ENCODE measurements at places on chromosomes 1 and 21.

GRCh38 chr1:177948336-177948972 lies 21.4 kb downstream of the SEC16B start:
- peak; percentile 52 for DNase-seq

DNA sequence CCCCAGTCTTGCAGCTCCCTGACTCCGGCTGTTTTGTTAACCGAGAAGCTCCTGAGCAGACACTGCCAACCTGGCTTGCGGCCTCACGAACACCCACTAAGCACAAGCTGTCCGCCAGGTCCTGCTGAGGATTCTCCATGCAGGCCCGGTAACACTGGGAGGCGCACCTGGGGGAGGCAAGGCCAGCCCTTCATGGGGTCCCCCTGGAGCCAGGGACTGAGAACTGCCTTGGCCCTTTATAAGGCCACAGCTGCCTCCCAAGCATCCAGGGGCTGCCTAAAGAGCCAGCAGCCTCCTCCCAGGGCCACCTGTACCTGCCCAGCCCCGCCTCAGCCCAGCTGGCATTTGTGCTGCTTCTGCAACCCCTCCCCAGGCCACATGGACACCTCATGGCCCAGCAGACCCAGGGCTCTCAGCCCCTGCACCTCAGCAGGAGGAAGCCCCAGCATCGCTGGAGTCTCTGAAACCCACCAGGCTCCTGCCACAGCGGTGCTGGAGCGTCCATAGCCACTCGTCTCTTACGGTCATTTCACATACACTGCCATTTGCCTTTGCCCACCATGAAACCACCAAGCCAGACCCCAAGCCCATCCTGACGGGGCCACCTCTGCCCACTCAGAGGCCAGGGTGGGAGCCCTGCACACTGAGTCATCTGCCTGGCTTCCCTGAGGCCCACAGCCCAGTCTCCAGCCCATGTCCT lies 82.5 kb downstream of the NPHP4 start:
- no peak for DNase-seq

GRCh38 chr1:89261926-89262515 lies 10.6 kb downstream of the GBP5 start:
- DNase-seq = no peak

- DNase-seq = no peak
These were observed 21.7 kb downstream of the UBE4B start for GRCh38 chr1:10054465-10054864.

GRCh38 chr1:99672530-99673213 lies 26.8 kb downstream of the PALMD start:
- no peak for DNase-seq

GRCh38 chr21:39454949-39455668 lies 3.3 kb downstream of the SH3BGR start:
- no peak for DNase-seq

GRCh38 chr1:63888984-63889383 lies 115.2 kb downstream of the ROR1 start:
- no peak for DNase-seq

- DNase-seq = no peak
These were observed 2.9 kb downstream of the ABCA4 start for GRCh38 chr1:94118013-94118412.

- no peak for DNase-seq
These were observed at the start of gene GPR52 for GRCh38 chr1:174447866-174448530. TSS of gene GPR52 (plus strand) at chr1:174447964. CDS start at chr1:174448112, 148 bp downstream.

DNA sequence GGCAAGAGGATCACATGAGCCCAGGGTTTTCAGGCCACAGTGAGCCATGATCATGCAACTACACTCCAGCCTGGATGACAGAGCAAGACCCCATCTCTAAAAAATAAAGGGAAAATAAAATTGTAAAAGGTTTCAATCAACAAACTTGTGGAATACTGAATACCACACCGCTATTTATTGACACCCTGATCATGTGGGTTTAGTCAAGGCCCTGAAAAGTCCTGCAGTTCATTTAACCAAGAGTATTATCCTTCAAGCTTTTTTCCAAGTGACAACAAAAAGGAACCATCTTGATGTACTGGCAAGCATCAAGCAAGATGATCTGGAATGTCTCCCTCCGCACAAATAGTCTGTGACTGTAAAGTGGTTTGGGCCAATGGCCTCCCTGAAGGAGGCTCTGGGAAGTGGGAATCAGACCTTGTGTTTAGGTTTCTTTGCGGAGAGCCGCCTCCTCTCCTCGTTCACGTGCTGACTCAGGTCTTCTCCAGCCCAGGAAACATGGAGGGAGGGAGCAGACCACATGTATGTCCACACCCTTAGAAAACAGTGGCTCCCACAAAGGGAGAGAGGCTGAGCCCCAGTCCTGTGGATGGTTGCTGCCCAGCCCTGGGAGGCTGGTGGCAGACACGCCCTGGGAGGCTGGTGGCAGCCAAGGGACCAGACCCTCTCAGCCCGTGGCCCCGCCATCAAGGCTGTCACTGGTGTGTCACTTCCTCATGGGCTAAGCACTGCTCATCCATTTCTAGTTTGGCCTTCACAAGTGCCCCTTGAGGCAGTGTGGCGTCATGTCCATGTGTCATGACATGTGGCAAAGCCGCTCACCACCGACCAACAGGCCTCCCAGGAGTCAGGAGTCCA lies 56.7 kb downstream of the RIPK4 start:
- DNase-seq = no peak

DNA sequence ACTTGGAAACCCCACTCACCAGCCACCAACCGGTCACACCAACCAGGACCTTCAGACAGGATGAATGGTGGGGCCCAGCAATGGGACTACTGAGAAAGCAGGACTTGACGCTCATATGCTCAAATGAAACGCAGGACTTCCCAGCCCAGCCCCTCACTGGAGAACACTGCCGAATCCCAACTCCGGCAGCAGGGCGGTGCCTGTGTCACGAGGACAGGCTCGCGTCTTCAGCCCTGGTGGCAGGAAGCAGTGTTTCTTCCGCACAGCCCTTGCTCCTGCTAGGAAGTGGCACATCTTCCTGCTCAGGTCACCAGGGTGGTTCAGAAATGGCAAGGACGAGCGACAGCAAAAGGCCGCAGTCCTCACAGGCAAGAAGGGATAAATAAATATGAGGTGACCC lies 38.9 kb downstream of the CD58 start:
- no peak for DNase-seq

DNA sequence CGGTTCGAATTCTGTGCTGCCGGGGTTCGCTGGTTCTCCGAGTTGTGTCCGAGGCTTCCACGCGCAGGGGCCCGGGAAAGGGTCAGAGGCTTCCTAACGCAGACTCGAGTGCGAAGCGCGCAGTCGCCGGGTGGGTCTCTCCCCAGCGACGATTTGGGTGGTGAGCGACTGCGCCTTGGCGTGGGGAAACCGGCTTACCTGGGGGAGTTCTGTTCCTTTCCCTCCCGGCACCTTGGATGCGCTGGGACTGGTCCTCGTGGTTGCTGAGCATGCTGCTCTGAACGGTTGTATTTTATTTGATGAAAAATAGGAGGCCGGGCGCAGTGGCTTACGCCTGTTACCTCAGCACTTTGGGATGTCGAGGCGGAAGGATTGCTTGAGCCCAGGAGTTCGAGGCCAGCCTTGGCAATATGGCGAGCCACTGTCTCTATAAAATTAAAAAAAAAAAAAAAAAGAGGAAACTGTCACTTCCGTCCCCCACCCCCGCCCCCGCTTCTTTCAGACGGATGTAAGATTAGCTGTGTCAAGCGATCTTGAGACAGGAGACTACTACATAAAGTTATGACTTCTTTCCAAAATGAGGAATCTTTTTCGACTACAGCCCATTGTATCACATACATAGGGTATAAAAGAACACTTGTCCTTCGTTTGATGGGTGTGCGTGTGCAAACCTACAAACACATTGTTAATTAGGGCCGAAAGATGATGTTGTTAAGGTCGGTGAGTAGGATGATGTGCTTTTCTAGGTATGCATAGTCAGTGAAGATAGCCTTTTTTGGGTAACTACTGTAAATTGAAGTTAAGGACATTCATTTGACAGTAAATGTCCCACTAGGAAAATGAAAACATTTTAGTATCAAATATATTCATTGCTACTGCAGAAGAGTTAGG lies at the start of gene CCDC18:
TSS of gene CCDC18 (plus strand) at position 2 of the 891 bp plus-strand sequence. CDS start 2,638 bp downstream, outside the sequence.
- peak; percentile 67 for DNase-seq

GRCh38 chr1:39540504-39541031 lies 36.0 kb downstream of the PABPC4 start:
- DNase-seq = peak; percentile 10

DNA sequence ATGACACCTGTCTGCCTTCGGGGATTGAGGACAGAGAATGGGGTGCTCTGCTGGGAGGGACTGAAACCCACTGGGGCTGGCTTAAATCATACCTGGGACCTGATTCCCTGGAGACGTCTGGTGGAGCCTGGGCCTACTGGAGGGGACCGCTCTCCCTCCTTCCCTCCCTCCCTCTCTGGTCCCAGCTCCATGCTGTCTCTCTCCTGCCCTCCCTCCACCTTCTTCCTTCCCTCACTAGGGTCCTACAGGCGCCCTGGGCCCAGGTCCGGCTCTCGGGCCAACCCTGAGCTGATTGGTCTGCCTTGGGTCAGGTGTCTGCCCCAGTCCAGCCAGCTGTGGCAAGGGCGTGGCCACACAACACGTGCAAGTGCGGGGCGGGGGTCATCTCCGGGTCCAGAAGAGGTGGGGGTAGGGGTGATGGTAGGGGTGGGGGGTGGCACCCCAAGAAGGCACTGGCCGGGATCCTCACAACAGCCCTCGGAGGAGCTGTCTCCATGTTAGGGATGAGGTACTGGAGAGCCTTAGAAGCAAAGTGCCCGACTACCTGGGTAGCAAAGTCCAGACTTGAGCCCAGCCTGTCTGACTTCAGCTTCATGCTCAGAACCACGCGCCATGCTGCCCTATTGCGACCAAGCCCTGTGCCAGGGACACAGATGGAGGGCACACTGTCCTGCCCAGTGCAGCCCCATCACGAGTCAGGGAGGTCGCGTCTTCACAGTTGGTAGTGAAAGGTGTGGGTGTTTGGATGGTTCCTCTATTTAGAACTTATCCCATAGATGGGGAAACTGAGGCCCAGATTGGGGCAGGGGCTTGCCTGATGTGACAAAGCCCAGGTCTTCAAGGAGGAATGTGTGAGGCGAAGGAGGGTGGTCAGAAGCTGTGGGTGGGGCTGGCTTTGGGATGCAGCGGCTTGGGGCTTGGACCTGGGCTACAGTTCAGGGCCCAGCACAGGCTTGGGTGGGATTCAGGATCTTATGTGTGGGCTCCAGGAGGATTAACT lies 574.1 kb downstream of the PTPRU start:
- DNase-seq = no peak

DNA sequence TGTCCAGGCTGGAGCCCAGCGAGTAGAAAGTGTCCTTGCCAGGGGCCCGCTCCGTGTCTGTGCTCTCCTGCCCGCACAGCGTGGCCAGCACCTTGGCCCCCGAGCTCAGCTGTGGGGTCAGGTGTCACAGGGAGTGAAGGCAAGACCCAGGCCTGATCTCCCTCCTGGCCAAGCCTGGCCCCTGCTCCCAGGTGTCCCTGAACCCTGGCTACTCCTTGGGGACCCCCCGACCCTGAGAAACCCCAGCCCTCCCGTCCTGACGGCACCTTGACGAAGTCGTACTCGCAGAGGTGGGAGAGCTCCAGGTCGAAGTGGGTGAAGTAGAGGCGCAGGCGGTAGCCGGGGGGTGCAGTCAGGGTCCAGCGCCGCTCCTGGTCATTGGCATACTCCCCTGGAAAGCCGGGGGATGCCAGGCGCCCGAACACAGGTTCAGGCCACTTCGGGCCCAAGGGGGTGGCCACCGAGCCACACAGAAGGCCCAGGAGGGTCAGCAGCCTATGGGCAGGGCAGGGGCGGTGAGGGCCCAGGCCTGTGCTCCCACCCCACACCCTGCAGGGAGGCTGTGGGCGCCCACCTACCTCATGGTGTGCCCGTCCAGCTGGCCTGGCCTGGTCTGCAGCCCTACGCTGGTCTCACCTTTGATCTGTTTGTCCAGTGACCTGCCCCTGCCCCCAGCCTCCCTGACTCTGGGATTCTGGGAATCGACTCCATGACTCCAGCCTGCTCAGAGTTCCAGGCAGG lies at the start of gene MASP2:
TSS of gene MASP2 (minus strand) at position 615 of the 741 bp plus-strand sequence. CDS start at position 583, 32 bp downstream.
- DNase-seq = no peak

GRCh38 chr21:36185523-36185922 lies 28.9 kb downstream of the DOP1B start:
- no peak for DNase-seq

DNA sequence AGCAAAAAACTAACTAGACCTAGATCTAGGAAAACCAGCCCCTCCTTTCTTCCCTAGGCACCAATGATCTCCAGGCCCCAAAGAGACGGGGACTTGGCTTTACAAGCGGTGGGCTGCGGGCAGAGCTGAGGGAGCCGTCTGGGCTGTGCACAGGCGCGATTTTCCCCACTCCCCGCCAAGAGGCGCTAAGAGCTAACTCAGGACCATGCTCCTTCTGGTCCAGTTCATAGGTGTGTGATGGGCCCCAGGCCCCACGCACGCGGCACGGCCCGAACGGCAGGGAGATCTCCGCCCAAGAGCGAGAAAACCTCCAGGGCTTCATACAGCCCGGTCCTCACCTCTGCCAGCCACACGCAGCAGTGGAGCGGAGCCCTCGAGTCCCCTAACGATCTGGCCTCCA lies 7.5 kb upstream of the GPR153 start:
- DNase-seq = no peak

DNA sequence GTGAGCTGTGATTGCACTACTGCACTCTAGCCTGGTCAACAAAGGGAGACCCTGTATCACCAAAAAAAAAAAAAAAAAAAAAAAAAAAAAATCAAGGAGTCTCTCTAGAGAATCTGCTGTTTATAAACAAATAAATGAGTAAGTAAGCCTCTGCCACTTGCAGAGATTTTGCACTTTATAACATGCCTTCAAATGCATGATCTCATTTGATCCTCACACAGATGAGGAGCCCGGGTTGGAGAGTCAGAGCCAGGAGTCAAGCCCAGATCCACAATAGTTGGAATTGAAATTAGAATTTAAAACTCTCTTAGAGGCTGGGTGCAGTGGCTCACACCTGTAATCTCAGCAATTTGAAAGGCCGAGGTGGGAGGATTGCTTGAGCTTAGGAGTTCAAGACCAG lies 4.0 kb downstream of the PRELP start:
- no peak for DNase-seq

DNA sequence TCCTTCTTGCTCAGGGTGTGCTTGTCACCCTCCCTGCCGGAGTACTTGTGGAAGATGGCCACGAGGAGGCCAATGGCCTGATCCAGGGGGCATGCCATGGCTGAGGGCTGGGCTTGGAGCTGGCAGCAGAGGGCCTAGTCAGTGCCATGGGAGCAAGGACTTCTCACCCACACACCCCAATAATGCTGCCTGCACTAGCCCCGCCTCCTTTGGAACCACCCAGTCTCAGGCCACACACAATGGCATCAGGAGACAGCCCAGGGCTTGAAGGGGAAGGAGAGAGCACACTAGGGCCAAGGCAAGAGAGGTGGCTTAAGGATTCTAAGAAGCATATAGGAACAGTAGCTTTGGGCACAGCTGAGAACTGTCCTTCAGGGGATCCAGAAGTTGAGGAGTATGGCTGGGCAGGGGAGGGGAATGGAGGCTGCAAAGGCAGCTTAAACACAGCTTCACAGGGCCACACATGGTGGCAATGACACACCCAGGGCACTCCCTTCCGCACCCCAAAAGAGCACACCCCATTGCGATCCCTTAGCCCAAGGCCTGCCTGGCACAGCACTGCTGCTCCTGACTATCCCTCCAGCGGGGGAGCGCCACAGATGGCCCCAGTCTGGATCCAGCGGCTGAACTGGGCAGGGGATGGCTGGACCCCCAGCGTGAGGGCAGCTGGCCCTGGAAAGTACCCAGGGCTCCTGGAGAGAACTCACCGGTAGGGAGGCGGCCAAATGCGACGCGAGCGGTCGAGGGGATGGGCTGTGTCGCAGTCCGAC lies at the start of gene S100A6:
TSS of gene S100A6 (minus strand) at position 750 of the 770 bp plus-strand sequence. CDS start at position 98, 652 bp downstream.
- peak; percentile 39 for DNase-seq

GRCh38 chr1:181675091-181675917 lies 192.0 kb downstream of the CACNA1E start:
- DNase-seq = no peak
